ENCODE measurements at places on chromosomes 1 and 21.

- no peak for DNase-seq
Measured at GRCh38 chr1:180301135-180301742, 71.2 kb downstream of the LHX4 start.

GRCh38 chr21:32475162-32475812 lies 62.8 kb downstream of the EVA1C start:
- no peak for DNase-seq

GRCh38 chr21:32626621-32627196 lies 14.5 kb upstream of the CFAP298 start:
- DNase-seq: no peak

DNA sequence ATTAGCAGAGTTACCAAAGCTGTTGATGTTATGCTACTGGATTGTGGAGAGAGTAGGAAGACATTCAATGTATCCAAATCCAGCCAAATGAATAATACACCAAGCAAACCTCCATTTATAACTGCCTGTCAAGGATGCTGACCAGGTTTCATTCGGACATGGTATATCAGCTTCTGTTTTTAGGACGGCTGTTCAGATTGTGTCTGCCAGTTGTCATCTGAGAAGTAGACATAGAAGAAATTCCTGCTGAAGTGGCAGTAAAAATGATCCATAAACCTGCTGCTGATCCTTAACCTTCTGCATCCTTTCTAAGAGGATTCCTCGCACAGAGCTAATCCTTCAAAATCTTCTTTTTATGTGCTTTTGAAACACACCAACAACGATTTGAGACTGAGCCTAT lies 663.6 kb upstream of the PLXNA2 start:
- DNase-seq: no peak

- no peak for DNase-seq
Measured at GRCh38 chr1:202697038-202697437, 13.2 kb downstream of the SYT2 start.

GRCh38 chr1:941015-941587 lies 17.4 kb downstream of the SAMD11 start:
- no peak for DNase-seq
